ENCODE measurements at places on chromosomes 2 and 18.
A peak's percentile ranks its signal among the peaks of the same experiment; 100 is the strongest.

DNA sequence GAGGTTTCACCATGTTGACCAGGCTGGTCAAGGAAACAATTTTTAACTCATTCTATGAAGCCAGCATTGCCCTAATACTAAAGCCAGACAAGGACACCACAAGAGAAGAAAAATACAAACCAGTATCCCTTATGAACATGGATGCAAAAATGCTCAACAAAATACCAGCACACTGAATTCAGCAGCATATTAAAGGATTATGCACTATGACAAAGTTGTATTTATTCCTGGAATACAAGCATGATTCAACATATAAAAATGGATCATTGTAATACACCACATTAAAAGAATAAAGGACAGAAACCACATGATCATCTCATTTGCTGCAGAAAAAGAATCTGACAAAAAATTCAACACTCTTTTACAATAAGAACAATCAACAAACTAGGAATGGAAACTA, 138.7 kb downstream of the RAB3GAP1 start:
- DNase-seq, result no peak

- no peak for DNase-seq
Observed at GRCh38 chr2:60958800-60959199, 58.7 kb upstream of the PEX13 start.

DNA sequence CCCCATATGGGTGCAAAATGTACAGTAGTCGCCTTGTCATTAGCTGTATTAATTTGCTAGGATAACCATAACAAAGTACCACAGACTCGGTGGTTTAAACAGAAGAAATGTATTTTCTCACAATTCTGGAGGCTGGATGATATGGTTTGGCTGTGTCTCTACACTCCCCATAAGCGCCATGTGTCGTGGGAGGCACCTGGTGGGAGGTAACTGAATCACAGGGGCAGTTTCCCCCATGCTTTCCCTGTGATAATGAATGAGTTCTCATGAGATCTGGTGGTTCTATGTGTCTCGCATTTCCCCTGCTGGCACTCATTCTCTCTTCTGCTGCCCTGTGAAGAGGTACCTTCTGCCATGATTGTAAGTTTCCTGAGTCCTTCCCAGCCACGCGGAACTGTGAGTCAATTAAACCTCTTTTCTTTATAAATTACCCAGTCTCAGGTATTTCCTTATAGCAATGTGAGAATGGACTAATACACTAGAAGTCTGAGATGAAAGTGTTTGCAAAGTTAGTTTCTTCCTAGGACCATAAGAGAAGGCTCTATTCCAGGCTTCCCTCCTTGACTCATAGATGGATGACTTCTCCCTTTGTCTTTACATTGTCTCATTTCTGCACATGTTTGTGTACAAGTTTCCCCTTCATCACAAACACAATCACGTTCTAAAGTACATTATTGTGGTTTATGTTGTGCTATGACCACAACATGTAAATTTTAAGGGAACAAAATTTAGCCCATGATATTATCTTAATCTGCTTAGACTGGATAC, 1442.6 kb downstream of the SUCLG1 start:
- DNase-seq, result no peak

DNA sequence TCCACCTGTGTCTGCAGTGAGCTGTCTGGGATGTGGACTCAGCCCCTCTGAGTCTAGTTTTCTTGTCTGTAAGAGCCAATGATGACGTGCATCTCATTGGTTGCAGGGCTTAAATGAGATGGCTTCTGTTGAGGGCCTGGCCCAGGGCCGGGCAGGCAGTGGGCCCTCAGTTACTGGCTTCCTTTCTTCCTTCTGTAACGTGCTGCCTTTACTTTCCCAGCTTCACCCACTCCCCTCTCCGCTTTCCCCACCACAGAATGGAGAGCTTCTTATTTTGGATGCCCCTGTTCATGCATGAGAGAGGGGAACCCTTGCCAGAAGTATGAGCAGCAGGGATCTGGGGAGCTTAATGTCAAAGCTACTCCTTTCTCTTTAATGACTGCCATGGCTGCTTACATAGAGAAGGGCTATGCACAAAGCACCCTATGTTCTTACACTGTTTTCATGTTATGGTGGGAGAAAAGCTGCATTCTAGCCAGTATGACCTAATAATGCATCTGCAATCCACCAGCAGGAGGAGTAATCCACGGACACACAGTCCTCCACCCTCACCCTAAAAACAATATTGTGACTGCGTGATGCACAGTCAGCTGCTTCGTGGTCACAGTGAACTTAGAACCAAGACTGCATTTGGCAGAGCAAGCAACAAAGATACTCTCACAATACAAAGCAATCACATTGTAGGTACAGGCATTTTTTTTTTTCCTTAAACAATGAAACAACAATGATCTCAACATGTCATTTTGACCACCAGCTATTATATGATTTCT, 37.2 kb downstream of the CREG2 start:
- no peak for DNase-seq

DNA sequence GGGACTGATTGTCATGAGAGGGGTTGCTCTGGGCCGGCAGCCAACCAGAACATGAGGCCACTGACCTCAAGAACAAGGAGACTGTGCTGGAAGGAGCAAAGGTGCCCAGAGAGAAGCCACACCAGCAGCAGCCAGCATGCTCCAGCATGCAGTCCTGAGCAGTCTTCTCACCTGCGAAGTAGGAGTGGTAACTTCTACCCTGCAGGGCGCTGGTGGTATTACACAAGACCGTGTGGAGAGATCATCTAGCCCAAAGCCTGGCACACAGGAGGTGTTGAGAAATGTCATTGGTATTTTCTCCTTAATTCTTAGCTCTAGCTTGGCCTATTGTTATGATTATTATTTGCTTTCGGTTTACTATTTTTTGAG, 132.7 kb downstream of the TSN start:
- DNase-seq, result no peak

GRCh38 chr18:64693766-64694165, 544.9 kb upstream of the LINC00305 start:
- no peak for DNase-seq

DNA sequence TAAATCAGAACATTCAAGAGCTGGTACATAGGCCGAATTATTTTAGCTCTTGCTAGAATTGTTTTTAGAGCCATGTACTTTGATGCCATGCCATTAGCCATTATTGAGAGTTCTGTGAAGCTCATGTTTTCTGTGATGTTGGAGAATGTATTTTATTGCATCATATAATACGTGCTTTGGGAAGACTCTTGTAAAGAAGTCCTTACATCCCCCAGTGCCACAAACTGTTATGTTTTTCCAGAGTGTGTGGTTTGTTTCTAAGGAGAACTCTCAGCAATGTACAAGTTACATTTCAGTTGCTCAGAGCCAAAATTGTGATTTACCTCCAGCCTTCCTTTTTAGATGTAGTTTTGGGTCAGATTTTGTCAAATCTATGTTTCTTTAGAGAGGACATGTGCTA, 148.6 kb downstream of the HAUS1 start:
- no peak for DNase-seq

- DNase-seq, result no peak
Observed at GRCh38 chr2:1987379-1987778, 243.1 kb upstream of the PXDN start.

DNA sequence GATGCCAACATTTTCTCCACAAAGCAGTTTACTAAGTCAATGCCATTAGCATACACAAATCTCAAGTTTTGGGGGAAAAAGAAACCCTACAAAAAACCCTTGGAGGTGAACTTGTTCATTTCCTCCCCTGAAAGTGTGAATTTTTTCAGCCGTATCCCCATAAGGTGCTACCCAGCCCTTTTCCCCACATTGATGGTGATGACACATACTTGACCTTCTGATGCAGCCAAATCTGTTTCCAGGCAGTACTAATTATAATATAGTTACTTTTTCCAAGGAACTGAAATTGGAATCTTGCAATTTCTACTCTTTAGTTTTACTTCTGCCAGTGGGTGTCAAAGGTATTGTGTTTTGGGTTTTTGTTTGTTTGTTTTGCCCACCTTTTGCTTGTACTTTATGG, 474.5 kb downstream of the TGIF1 start:
- no peak for DNase-seq

- no peak for DNase-seq
Observed at GRCh38 chr18:52236131-52236530, 103.9 kb upstream of the DCC start.

DNA sequence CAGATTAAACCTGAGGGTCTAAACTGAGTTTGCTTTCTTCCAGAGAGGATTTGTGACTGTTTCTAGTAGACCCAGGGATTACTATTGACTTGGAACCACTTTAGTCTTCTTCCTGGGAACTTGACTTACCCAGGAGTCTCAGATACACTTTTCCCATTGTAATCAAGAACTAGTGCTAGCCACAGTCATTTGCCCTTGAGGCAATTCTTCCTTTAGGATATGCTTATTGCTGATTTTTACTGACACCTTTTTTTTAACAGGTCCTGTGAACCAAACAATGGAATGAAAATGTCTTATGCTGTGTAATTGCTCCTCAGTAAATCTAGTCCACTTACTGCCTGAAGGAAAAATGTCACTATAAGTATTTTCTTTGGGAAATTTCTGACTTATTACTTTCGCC, 78.3 kb downstream of the TAF4B start:
- DNase-seq, result no peak

DNA sequence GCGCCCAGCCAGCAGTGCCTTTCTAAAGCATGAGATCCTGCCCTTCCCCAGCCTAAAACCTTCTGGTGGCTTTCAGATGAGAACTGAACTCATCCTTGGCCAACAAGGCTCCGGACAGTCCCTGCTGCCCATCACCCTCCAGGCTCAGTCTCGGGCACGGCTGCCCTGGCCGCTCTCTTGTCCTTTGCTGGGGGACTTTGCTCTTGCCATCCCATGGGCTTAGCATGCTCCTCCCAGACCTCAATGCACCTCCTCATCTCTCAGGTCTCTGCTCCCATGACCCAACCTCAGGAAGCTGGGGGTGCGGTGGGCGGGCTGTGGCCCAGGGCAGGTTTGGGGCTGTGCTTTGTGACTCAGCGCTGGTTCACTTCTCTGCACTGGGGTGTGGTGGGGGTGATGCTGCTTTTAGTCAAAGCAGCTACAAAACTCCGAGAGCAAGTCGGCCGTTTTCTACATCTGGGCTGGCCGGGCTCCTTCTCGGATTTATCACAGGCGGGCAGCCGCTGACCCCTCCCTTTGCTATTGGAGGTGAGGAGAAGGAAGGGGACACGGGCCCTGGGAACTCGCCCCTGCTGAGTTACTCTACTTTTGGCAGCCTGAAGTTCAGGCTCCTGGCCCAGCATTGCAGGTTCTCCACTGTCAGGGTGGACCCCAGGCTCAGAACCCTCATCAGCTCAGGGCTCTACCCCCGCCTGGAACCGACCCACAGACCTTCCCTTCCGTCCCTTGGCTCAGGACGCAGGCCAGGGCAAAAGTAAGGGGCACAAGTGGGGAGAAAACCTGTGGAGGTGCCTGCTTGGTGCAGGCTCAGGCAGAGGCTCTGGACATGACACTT, 90.6 kb upstream of the TAF1B start:
- no peak for DNase-seq

GRCh38 chr2:237198164-237198855, 112.6 kb downstream of the COPS8 start:
- peak; percentile 13 for DNase-seq

GRCh38 chr2:222239945-222240675, 58.7 kb downstream of the PAX3 start:
- DNase-seq, result no peak

DNA sequence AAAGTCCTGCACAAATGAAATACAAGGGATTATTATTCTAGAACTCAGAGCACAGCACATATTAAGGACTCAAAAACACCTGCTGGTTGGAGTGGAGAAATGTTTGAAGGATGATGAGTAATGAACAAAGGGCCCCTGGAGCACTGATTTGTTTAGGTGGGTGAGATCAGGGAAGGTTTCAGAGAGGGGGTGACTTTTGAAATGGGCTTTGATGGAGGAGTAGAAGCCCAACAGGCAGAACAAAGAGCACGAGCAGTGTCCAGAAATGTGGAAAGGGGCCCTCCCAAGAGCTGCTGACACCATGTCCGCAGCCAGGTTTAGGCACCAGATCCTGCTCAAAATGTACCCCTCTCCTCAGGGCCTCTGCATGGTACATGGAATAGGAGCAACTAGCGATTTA, 23.8 kb downstream of the KCNK3 start:
- DNase-seq, result no peak

GRCh38 chr2:212777020-212777491, 238.5 kb upstream of the ERBB4 start:
- DNase-seq, result peak; percentile 35

GRCh38 chr18:44758861-44759631, 78.4 kb downstream of the SETBP1 start:
- no peak for DNase-seq

GRCh38 chr2:126317790-126318431, 338.0 kb upstream of the GYPC start:
- DNase-seq, result no peak

DNA sequence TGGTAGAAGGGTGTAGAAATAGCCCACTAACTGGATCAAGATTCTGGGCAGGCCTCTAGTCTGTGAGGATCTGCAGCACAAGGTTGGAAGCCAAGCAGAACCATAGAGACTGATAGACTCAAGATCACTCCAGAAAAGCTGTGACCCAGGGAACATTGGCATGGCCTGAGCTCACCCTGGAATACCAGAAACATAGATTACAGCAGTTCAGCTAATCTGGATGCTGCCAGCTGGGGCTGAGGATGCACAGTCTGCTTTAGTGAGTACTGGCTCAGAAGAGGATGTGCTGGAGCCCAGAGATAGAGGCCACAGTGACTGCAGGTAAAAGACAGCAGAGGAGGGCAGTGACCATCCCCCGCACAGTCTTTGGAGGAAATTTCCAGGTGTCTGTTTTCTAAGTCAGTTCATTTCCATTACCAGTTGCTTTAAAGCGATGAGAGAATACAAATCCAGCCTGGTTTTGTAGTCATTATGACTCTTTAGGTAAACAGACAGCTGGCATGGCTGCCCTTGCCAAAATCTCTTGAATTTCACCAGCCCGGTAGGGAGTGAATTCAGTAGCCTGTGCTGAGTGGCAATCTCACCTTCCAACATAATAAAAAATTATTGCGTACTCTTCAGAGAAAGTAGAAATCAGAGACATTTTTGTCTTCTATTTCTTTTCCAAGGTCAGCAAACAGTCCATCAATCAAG, 119.2 kb downstream of the ANTXR1 start:
- no peak for DNase-seq

DNA sequence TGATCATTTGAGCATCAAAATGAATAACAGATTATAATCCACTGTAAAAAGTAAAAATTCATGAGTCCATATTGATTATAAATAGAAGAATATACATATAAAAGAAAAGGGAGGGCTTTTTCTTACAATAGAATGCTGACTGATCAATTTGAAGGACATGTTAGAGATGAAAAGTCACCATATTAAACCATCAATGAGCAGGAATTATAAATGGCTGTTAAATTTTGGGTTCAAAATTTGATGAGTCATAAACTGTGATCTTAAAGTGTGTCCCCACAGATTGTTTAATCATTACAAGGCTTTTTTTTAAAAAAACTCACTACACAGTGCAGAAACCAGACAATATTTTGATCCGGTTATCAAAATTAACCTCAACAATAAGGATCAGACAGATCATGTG, 434.5 kb downstream of the BCL11A start:
- no peak for DNase-seq

DNA sequence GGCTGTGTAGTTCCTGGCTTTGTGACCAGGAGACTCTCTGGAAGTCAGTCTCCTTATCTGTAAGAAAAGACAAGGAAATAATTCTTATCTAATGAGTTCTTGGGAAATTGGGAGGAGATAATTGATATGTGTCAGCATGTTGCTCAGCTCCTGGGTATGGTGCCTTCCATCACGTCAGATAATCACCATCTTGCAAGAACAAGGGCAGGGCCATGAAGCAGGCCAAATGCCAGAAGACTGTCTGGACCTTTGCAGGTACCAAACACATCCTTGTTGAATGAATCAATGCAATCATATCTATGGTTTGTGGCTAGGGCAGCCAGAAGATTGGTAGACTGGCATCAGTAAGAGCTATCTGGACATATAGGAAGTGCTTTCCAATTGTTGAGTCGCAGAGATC, 473.5 kb downstream of the TNS1 start:
- DNase-seq, result no peak
